ENCODE measurements at places on chromosomes 2 and 18. TPM values are rescaled to one million over a fixed set of nuclear protein-coding genes. Genes with fewer than 3 reads are reported as not detected.
A peak's percentile ranks its signal among the peaks of the same experiment; 100 is the strongest.

Gene RAB27B
- 73.5 TPM for total RNA-seq

Gene CXCR1
- total RNA-seq, result 0.12 TPM

Gene SNED1
- total RNA-seq, result 18.0 TPM

Gene OTOS
- not detected for total RNA-seq

DNA sequence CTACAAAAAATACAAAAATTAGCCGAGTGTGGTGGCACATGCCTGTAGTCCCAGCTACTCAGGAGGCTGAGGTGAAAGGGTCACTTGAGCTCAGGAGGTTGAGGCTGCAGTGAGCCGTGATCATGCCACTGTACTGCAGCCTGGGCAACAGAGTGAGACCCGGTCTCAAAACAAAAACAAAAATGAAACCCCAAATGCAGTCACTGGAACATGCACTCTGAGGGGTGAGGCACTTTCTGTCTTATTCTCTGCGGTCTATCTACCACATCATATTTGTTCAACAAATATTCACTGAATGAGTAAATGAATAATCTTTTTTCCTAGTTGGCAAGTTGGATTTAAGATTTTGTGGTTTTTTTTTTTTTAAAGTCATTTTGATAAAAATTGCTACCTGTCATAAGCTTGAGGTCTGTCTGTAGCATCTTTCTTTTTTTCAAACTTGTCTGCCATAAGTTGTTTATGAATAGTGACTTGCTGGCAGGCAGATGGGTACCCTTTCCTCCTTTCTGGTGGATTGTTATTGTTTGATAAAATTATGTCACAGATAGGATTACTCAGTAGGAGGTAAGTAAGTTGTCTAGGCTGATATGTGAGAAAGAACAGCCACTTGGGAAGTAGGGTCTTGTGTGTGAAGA, 11.8 kb downstream of the CHRNA1 start:
- H3K4me1 ChIP-seq, result peaks cover 5% of the 10 kb centered on the region
- no peak overlapping the region for H3K27ac ChIP-seq
- H3K36me3 ChIP-seq, result no peaks in the 10 kb centered on the region
- no peak overlapping the region for H3K4me3 ChIP-seq

GRCh38 chr2:15834381-15835031, 105.8 kb upstream of the MYCN start:
- no peaks in the 10 kb centered on the region for H3K27me3 ChIP-seq
- no peak overlapping the region for H3K27ac ChIP-seq
- H3K4me1 ChIP-seq, result no peaks in the 10 kb centered on the region
- no peak overlapping the region for H3K4me3 ChIP-seq

- no peaks in the 10 kb centered on the region for H3K36me3 ChIP-seq
- H3K27me3 ChIP-seq, result peaks cover 55% of the 10 kb centered on the region
- no peaks in the 10 kb centered on the region for H3K4me1 ChIP-seq
- H3K27ac ChIP-seq, result no peak overlapping the region
- DNase-seq, result peak; percentile 1
These were observed 1395.8 kb downstream of the LRP1B start for GRCh38 chr2:140734992-140735391.

DNA sequence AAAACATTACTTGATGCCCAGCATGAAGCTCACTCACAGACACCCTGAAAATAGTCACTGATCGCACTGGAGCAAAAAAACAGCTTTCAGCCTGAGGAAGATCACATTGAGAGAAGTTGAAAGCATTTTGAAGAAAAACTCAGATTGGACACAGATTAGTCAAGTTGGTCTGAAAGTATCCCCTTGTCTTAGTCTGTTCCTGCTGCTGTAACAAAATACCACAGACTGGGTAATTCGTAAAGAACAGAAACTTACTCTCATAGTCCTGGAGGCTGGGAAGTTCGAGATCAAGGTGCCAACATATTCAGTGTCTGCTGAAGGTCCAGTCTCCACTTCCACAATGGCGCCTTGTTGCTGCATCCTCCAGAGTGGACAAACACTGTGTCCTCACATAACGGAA, 14.2 kb upstream of the NDUFV2 start:
- DNase-seq, result no peak
- H3K4me1 ChIP-seq, result no peaks in the 10 kb centered on the region
- H3K4me3 ChIP-seq, result no peak overlapping the region
- no peaks in the 10 kb centered on the region for H3K36me3 ChIP-seq
- no peak overlapping the region for H3K27ac ChIP-seq

DNA sequence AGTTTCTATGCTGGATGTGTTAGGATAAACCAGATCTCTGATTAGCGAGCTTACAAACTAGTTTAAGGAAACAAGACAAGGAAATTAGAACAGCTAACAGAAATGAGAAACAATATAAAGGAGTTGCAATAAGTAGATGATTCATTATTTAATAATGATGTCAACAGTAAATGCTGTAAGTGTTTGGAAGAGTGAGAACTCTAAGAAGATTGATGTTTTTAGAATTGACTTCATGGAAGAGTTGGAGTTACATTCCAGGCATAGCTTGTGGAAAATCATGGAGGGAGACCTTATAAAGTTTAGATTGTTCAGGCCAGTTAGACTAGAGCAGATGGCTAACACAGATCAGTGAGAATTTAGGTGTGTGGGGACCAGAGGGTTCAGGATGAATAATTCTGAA, 32.6 kb downstream of the PPP1R1C start:
- DNase-seq, result no peak
- no peak overlapping the region for H3K4me3 ChIP-seq
- no peaks in the 10 kb centered on the region for H3K27me3 ChIP-seq
- peak overlapping the region; percentile 52 for H3K27ac ChIP-seq

DNA sequence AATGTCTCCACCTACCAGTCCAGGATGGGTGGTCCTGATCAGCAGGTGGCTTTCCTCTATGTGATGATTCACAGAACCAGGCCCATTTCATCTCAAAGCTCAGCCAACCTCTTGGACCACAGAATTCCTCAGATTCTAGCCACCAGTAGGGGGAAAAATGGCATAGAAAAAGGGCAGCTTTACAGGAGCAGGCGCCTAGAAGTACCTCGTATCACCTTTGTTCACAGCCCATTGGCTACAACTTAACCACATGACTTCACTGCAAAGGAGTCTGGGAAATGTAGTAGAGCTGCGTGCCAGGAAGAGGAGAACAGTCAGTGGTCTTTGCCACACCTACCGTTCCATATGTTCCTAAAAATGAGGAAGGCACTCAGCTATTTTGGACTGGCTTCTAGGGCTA, 62.8 kb upstream of the DTNA start:
- no peaks in the 10 kb centered on the region for H3K36me3 ChIP-seq
- DNase-seq, result no peak
- no peak overlapping the region for H3K4me3 ChIP-seq
- no peak overlapping the region for H3K27ac ChIP-seq

GRCh38 chr18:21700528-21701075, 4.0 kb downstream of the ABHD3 start:
- H3K36me3 ChIP-seq, result no peaks in the 10 kb centered on the region
- DNase-seq, result no peak
- H3K27me3 ChIP-seq, result no peaks in the 10 kb centered on the region

DNA sequence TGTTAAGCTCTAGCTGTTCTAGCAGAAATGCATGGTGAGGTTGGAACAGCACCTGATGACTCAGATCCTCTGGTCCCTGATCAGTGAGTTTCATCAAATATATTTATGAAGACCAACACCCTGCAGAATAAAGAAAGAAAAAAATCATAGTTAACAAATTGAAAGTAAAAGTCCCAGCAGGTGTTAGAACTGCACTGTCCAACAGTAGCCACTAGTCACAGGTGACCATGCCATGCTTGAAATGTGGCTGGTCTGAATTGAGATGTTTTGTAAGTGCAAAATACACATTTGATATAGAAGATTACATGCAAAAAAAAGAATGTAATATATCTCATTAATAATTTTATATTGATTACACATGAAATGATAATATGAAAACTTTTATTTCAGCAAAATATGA, 1010.7 kb upstream of the ZEB2 start:
- H3K36me3 ChIP-seq, result no peaks in the 10 kb centered on the region
- no peaks in the 10 kb centered on the region for H3K4me1 ChIP-seq
- H3K27ac ChIP-seq, result no peak overlapping the region
- no peak overlapping the region for H3K4me3 ChIP-seq
- no peaks in the 10 kb centered on the region for H3K27me3 ChIP-seq
- peak; percentile 3 for DNase-seq

- peaks cover 39% of the 10 kb centered on the region for H3K4me1 ChIP-seq
- DNase-seq, result peak; percentile 63
- peak overlapping the region; percentile 47 for H3K27ac ChIP-seq
- H3K4me3 ChIP-seq, result no peak overlapping the region
- H3K36me3 ChIP-seq, result peaks cover 6% of the 10 kb centered on the region
These were observed 8.0 kb downstream of the AGFG1 start for GRCh38 chr2:227479865-227480475.

DNA sequence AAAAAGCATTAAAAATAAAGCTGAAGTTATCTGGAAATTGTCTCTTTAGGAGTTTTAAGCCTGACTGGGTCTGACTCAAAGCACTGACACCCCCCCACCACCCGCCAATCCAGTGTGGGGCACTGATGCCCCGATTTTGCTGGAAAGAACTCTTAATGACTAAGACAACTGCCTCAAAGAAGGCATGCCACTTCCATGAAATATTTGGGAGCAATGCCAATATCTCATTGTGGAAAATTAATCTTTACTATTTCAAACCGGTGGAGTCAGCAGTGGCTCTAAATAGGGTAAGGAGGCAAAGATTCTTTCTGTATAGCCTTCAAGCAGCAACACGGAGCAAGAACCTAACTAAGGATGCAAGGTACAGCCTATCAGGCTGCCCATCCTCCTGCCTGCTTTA, 4.5 kb downstream of the FKBP7 start:
- DNase-seq, result peak; percentile 24
- H3K27me3 ChIP-seq, result no peaks in the 10 kb centered on the region
- peaks cover 4% of the 10 kb centered on the region for H3K4me1 ChIP-seq
- no peak overlapping the region for H3K27ac ChIP-seq
- H3K4me3 ChIP-seq, result no peak overlapping the region
- peaks cover 5% of the 10 kb centered on the region for H3K36me3 ChIP-seq
